ENCODE measurements at places on chromosomes 4 and X. TPM values are rescaled to one million over a fixed set of nuclear protein-coding genes. Genes with fewer than 3 reads are reported as not detected.

DNA sequence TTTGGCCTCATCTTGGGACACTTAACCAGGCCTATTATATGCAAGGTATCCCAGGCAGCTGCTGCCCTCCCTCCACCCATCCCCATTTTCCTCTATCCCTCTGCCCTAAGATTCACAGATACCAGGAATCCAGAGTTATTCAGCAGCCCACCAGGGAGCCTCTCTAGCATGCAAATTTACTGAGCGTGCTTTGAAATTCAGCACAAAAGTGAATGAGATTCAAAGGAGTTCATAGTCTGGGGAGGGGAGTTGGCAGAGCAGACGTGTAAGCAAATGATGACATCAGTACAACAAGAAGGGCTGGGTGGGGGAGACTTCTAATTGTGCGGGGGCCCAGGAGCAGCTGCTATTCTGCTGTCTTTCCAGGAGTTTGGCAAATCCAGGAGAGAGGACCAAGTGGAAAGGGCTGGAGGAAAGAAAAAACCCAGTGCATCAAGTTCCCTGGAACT is 1.7 kb upstream of the MTM1 start:
- DNase-seq, result no peak

- no peak for DNase-seq
Measured at GRCh38 chrX:23779025-23779424, 3.9 kb upstream of the SAT1 start.

SLC4A4 gene
- total RNA-seq, result 0.20 TPM

TEX13D gene
- total RNA-seq, result not detected

PARM1 gene
- total RNA-seq, result 0.04 TPM

DNA sequence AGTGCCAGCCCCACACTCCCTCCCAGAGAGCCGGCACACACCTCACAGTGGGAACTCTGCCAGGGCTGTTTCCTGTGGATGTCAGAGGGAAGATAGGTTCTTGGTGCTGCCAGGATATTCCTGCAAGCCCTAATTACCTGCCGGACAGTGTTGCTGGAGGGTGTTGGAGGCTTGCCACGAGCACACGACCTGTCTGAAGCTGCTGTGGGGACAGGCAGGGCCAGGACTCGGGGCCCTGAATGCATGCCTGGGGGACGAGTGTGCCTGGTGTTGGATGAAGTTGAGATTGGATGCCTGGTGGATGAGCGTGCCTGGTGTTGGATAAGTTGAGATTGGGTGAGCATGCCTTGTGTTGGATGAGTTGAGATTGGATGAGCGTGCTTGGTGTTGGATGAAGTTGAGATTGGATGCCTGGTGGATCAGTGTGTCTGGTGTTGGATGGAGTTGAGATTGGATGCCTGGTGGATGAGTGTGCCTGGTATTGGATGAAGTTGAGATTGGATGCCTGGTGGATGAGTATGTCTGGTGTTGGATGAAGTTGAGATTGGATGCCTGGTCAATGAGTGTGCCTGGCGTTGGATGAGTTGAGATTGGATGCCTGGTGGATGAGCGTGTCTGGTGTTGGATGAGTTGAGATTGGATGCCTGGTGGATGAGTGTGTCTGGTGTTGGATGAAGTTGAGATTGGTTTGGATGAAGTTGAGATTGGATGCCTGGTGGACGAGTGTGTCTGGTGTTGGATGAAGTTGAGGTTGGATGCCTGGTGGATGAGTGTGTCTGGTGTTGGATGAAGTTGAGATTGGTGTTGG is 23.2 kb upstream of the UVSSA start:
- DNase-seq, result no peak

- no peak for DNase-seq
Measured at GRCh38 chr4:53040851-53041250, 178.7 kb downstream of the RASL11B start.

BMX gene
- 209 TPM for total RNA-seq

GRCh38 chr4:123415977-123416376 is 19.4 kb downstream of the SPRY1 start:
- DNase-seq, result peak; percentile 29

GRCh38 chr4:2742823-2743517 is 13.2 kb downstream of the TNIP2 start:
- no peak for DNase-seq

- DNase-seq, result no peak
Measured at GRCh38 chr4:105147553-105148161, 981 bp downstream of the TET2 start.

GRCh38 chrX:7378406-7378805 is 230.5 kb upstream of the PUDP start:
- DNase-seq, result no peak

DNA sequence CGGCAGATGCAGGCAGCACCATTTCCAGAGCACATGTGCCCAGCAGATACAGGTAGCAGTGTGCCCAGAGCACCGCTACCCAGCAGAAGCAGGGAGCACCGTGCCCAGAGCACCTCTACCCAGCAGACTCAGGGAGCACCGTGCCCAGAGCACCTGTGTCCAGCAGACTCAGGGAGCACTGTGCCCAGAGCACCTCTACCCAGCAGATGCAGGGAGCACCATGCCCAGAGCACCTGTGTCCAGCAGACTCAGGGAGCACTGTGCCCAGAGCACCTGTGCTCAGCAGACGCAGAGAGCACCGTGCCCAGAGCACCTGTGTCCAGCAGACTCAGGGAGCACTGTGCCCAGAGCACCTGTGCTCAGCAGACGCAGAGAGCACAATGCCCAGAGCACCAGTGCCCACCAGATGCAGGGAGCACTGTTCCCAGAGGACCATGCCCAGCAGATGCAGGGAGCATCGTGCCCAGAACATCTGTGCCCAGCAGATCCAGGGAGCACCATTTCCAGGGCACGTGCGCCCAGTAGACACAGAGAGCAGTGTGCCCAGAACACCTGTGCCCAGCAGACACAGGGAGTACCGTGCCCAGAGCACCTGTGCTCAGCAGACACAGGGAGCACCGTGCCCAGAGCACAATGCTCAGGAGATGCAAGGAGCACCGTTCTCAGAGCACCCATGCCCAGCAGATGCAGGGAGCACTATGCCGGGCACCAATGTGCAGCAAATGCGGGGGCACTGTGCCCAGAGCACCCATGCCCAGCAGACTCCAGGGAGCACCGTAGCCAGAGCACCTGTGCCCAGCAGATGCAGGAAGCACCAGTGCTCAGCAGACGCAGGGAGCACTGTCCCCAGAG is 236.4 kb downstream of the DHRSX start:
- no peak for DNase-seq

SOWAHB gene
- total RNA-seq, result not detected

DNA sequence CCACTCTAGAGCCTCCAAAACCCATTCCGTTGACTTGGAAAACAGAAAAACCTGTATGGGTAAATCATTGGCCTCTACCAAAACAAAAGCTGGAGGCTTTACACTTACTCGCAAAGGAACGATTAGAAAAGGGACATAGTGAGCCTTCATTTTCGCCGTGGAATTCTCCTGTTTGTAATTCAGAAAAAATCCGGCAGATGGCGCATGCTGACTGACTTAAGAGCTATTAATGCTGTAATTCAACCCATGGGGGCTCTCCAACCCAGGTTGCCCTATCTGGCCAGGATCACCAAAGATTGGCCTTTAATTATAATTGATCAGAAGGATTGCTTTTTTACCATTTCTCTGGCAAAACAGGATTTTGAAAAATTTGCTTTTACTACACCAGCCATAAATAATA is 60.8 kb downstream of the ZNF732 start:
- DNase-seq, result no peak

RENBP gene
- 4.9 TPM for total RNA-seq

- DNase-seq, result no peak
Measured at GRCh38 chr4:152494020-152494419, 41.9 kb downstream of the FBXW7 start.

DNA sequence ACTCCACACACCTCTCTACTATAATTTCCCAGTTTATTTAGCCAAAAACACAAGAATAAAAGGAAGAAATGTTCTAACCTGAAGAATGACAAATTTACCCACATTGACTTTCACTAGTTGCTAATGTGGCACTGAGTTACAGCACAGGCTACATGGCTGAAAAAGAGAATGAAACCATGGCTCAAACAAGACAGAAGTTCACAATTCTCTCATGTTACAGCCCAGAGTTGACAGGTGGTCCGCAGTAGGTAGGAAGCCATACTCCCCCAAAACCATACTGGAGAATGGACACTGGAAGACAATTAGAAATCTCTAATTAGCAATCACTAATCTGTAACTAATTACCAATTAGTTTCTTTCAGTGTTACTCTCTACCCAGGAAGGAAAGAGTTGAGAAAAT is 170.8 kb downstream of the ADGRA3 start:
- DNase-seq, result no peak

ALB gene
- not detected for total RNA-seq

GRCh38 chr4:336099-336892 is 1.3 kb upstream of the ZNF141 start:
- no peak for DNase-seq

- DNase-seq, result no peak
Measured at GRCh38 chrX:19535476-19535875, 20.2 kb upstream of the MAP3K15 start.

VSIG4 gene
- not detected for total RNA-seq

- DNase-seq, result no peak
Measured at GRCh38 chr4:35739308-35739707, 505.0 kb downstream of the ARAP2 start.

- DNase-seq, result no peak
Measured at GRCh38 chr4:23234018-23234417, 541.3 kb downstream of the GBA3 start.

- no peak for DNase-seq
Measured at GRCh38 chr4:138843616-138844015, 172.0 kb upstream of the NOCT start.

F9 gene
- not detected for total RNA-seq

DNA sequence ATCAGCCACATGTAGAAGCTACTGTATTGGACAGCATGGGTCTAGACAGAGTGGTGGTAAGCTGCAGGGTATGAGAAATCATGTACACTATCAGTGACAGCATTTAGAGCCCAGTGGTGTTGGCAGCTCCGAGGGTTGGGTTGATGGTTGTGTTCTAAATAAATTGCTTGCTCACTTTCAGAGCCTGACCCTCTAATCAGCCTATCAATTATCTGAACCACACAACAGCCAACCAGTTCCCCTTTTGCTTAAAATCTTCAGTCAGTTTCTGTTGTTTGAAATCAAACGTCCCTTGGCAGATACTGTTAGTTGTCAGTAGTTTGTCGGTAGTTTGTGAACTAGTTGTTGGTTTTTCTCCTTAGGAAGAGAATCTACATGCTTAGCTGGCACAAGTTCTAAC is 99.8 kb upstream of the RAI2 start:
- no peak for DNase-seq

DNA sequence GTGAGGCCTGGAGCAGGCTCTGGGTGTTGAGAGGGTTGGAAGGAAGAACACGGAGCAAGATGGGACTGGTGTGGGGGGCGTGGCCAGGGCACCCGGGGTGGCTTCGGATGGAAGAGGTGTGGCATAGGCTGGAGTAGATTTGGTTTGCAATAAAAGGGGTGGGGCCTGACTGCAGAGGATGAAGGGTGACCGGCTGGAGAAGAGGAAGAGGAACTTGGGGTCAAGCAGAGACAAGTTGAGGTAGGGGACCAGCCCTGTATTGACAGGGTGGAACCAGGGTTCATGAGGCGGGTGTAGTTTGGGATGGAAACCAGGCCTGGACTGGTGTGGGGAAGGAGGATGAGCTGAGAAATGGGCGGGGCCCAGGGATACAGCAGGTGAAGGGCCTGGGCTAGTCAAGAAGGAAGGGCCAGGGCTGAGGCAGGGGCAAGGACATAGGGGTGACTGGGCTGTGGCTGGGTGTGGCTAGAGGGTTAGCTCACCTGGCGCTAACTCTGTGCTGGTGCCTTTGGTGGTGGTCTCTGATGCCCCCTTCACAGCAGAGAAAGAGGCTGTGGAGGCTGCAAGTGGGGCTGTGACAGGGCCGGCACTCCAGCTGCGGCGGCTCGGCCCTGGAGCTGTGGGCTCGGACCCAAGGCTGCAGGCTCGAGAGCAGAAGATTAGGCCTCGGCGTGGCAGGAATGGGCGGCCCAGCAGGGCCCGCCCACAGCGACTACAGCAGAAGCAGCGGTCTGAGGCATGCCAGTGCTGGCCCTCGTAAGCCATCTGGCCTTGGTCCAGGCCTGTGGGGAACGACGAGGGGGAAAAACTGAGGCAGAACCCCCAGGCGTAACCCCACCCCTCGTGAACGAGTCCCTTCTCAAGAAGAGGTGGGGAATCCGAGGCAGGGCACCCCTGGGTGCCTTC is 5.0 kb downstream of the PLP2 start:
- no peak for DNase-seq

F8A1 gene
- total RNA-seq, result 2.0 TPM

DNA sequence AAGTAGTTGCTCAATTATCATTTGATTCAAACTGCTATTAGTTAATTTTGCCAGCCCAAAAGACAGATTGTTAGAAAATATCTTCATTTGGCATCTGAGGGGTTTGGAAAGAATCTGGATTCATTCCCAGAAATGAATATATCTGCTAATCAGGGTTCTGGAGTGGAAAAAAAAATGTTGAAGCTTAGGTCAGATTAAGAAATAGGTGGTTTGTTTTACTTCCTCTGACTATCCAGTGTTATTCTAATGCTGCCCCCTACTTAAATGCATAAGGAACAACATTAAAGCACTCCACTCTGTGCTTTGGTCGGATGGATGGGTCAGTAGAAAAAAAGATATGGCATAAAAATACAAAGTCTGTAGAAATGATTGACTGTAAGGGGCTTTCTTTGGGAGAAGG is 89.0 kb downstream of the LUZP4 start:
- no peak for DNase-seq

COL25A1 gene
- total RNA-seq, result 0.14 TPM

DNA sequence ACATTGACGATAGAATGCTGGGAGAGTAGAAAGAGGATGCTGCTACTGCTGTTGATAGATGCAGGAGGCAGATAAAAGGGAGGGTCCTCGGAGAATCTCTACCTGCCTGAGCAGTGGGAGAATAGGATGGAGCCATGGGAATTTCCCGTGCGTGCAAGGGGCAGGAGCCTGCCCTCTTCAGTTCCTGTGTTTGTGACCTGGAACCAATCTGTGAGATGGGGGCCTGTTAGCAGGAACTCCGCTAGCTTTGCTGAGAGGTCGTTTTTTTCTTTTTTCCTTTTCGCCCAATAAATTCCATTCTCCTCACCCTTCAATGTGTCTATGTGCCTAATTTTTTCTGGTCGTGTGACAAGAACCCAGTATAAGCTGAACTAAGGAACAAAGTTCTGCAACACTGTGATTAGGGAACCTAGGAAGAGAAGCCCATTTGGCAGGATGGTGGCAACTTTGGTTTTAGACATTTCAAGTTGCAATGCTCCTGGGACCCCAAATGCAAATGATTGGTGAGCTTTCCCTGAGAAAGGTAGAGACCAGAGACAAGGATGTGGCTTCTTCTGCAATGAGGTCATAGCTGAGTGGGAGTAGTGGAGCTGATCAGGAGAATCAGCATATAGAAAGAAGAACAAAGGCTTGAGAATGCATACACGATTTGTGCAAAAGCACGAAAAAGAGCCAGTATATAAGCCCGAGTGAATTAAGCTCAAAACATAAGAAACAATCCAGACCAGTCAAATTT is 23.9 kb downstream of the SLC39A8 start:
- no peak for DNase-seq
